DMS79 (cell line): ENCODE measurements at places on chromosomes 3 and 15.

DNA sequence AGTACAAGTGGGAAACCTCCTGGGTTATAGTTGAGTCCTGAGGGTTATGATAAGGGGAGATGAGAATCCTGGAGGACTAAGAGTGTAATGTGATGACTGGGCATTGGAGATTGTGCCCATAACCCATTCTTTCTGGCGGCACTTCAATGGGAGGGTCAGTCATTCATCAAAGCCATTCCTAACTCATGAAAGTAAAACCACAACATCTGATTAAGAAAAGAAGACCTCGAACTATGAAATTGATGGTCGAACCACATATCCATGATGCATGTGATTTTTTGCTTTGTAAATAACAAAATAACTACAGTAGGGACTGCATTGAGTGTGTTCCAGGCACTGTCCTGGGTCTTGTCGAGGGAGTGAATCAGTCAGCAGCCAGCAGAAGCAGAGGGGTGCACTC lies 215.1 kb downstream of the SHQ1 start:
- no peak for DNase-seq

DNA sequence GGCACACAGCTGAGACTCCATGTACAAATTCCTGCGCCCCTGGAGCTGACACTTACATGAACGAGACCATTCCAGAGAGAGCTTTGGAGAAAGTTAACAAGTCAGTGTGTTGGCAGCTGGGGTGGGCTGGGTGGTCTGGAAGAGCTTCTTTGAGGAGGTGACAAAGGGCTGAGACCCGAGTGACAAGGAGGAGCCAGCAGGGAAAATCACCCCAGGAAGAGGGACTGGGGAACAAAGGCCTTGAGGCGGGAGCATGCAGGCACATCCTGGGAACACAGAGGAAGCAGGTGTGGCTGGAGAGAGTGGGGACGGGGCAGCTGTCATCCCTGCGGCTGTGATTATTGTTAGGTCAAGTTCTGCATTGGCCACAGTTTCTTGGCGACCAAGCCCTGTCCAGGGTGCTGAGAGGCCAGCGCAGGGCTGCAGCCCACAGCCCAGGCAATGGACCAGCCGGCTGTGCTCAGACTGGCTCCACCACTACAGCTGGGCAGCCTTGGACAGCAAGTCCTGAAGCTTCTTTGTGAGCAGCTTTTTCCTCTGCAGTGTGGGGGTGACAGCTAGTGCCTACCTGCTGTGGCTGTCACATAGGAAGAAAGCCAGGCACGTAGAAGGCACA lies 34.2 kb upstream of the PRR23E start:
- no peak for DNase-seq

- DNase-seq = no peak
These were observed 21.5 kb downstream of the CNOT10 start for GRCh38 chr3:32706348-32707025.

- DNase-seq = no peak
These were observed 252.3 kb downstream of the PTPRG start for GRCh38 chr3:61813636-61814035.

- no peak for DNase-seq
These were observed 79.3 kb upstream of the SKOR1 start for GRCh38 chr15:67746022-67746421.

- no peak for DNase-seq
These were observed 4.2 kb upstream of the RFC4 start for GRCh38 chr3:186810336-186810996.

- DNase-seq = no peak
These were observed 75.7 kb upstream of the GADL1 start for GRCh38 chr3:30970183-30970582.

- DNase-seq = no peak
These were observed 448 bp downstream of the SLC12A8 start for GRCh38 chr3:125212091-125212508.
